ENCODE measurements at places on chromosomes 3 and 15. TPM values are rescaled to one million over a fixed set of nuclear protein-coding genes. Genes with fewer than 3 reads are reported as not detected.
A peak's percentile ranks its signal among the peaks of the same experiment; 100 is the strongest.

GRCh38 chr15:76905013-76905839 is at the start of gene SCAPER:
SCAPER (minus strand) TSS chr15:76905340; CDS start chr15:76883817, 21,523 bp downstream.
- DNase-seq: peak; percentile 92

DNA sequence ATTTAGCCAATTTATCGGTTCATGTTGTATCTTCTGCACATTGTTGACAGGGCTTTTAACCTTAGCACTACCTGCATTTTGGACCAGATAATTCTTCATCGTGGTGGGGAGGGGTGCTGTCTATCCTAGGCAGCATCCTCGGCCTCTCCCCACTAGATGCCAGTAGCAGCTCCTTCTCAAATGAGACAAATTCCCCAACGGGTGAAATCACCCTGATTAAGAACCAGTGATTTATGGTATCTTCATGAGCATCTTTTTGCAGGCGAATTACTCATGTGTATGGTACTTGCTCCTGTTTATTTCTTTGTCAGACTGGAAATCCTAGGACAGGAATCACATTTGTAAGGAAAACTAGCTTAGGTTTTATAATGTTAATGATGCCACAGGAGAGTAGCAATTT is 68.0 kb downstream of the C3orf70 start:
- no peak for DNase-seq

GRCh38 chr3:115784739-115785536 is 161.6 kb downstream of the GAP43 start:
- DNase-seq: no peak

GRCh38 chr15:62497356-62497755 is 332.3 kb upstream of the C2CD4B start:
- no peak for DNase-seq

GRCh38 chr15:51060030-51060673 is 34.6 kb downstream of the TNFAIP8L3 start:
- DNase-seq: no peak

GRCh38 chr15:92914103-92914499 is 14.0 kb downstream of the CHD2 start:
- DNase-seq: peak; percentile 32

GRCh38 chr3:111928613-111929012 is 50.2 kb upstream of the ABHD10 start:
- no peak for DNase-seq

DNA sequence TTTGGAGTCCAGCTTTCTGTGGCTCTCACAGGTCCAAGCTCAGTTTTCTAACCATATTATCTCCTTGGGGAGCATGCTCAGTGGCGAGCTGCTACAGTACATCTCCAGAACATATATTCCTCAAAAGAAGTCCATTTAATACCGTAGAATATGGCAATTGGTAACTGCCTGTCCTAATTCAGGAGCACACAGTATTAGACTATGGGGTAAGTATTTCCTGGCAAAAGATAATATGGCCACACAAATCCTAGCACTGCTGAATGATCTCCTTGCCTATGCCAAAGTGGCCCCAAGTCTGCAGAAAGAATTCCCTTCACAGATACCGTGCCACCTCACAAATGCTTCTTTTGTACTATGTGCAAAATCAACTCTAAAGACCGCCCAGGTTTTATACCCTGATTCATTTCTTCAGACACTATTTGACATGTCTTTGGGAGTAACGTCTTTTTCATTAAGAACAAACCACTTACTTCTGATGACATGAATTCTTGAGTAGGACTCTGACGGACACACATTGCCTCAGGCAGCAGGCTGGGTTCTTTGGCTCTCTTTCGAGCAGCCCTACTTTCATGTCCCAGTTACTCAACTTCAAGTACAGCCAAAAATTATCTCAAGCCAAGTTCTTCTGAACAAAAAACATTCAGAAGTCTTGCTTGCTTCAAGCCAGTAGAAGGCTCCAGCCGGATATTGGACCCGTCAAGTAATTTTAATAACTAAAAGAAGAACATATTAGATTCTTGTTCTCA is 368.3 kb upstream of the DCBLD2 start:
- DNase-seq: no peak

- DNase-seq: no peak
Observed at GRCh38 chr3:9757427-9757826, 7.7 kb downstream of the OGG1 start.

GRCh38 chr3:142850395-142851023 is 38.4 kb downstream of the PCOLCE2 start:
- DNase-seq: peak; percentile 72

GRCh38 chr3:188239577-188239976 is 85.6 kb downstream of the LPP start:
- no peak for DNase-seq

DNA sequence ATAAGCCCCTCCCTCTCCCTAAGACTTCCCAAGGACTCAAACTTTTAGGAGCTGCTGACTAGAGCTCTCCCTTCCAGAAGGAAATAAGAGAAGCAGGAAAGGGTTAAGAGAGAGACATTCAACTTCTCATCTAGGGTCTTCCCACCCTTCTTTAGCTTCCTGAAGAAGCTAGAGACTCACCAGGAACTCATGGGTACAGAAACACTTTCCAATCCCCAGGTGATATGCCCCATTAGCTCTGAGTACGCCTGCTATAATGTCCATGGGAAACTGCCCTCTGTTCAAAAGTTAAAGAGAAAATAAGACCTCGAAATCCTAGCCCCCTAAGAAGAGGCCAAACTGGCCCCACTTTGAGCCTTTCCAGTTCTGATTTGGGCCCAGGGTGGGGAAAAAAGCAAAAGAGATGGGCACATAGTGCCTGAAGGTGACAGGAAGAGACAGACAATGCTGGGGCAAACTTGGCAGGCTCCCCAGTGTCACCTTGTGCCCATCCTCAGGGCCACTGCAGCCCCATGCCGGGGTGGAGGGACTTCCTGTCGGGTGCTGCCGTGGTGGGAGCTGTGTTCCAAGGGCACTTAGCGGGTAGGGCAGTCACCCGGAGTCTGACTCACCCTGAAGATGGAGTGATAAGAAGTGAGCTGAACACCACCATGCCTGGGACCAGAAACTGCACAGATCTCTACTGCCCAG is 29.5 kb downstream of the CCDC12 start:
- DNase-seq: peak; percentile 34

DNA sequence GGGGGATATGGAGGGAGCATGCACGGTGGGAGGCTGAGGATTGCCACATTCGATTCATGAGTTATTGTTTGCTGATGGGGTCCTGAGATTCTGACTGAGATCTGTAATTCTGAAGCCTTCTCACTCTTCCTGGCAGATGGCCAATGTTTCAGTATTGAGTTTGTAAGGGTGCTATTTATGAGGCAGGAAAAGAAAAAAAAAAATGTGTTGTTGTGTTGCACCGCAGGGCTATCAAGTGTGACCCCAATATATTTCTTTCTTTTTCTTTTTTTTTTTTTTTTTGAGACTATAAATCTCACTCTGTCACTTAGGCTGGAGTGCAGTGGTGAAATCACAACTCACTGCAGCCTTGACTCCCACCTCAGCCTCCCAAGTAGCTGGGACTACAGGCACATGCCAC is 3.2 kb upstream of the SENP2 start:
- DNase-seq: no peak

DNA sequence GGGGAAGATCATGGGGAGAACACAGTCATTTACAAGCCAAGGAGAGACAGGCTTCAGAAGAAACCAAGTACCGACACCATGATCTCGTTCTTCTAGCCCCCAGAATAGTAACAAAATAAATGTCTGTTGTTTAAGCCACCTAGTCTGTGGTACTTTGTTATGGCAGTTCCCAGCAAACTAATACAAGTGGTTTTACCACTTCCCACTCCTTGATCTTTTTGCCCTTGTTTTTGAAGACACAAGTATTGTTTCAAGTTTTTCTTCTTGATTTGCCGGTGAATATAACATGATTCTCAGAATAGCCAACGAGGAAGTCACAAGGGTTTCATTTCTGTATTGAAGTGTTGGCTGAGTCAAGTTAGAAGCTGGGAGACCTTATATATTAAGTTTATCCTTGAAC is 220.3 kb downstream of the SOX2 start:
- no peak for DNase-seq

GRCh38 chr15:101113114-101114005 is 138.5 kb downstream of the CHSY1 start:
- no peak for DNase-seq

GRCh38 chr3:126990890-126991289 is 8.0 kb downstream of the PLXNA1 start:
- DNase-seq: no peak

DNA sequence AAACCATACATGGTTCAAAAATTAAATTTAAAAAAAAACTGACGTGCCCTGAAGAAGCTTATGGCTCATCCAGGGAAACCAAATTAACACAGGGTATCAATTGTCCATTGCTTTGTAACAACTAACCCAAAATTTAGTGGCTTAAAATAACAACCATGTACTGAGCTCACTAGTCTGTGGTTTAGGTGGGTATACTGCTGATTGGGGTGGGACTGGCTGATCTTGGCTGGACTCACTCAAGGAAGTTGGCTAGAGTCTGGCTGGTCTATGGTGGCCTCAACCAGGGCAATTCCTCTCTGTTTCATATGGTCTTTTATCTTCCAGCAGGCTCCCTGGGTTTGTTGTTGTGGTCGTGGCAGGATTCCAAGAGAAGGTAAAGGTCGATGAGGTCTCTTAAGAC is 14.1 kb upstream of the EDC3 start:
- DNase-seq: no peak

DNA sequence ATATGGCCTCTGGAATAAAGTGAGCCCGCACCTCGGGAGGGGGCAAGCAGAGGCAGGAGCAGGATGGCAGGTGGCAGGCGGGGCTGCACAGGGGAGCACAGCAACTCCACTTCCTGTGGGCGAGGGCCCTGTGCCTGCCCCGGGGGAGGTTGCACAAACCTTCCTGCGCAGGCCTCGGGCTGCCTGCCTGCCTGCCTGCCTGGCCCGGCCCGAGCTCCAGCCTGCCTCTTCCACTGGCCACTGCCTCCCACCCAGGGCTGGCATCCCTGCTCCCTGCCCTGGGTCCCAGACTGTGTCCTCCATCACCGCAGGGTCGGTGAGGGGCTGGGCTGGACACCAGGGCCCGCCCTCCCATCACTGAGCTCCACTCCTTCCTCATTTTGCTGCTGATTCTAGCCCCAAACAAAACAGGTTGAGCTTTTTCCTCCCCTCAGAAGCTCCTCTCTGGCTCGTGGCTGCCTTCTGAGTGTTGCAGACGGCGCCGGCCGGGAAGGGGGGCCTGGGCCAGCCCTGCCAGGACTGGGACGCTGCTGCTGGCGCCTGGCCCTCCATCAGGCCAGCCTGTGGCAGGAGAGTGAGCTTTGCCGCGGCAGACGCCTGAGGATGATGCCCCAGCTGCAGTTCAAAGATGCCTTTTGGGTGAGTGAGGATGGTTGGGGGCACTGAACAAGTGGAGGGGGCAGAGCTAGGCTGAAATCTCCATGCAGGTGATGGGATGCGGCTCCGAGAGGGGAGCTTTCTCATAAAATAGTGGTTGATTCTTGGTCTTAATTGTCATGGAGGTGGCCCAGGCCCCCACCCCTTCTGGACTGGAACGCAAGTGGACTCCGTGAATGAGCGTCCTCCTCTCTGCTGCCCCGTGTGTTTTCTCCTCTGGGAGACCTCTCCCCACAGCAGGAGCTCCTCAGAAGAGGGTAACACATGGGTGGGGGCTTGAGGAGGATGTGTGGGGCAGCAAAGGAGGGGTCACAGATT is at the start of gene PSTPIP1:
Gene PSTPIP1 (plus strand): TSS at position 156 of the 975 bp plus-strand sequence. CDS start 448 bp downstream, at position 604.
- DNase-seq: no peak

GRCh38 chr3:26840272-26840870 is 217.8 kb downstream of the LRRC3B start:
- DNase-seq: no peak

- no peak for DNase-seq
Observed at GRCh38 chr3:135224815-135225362, 429.8 kb downstream of the EPHB1 start.

GRCh38 chr3:136938334-136938733 is 19.4 kb upstream of the IL20RB start:
- no peak for DNase-seq

- DNase-seq: no peak
Observed at GRCh38 chr3:185430375-185430774, 67.4 kb downstream of the MAP3K13 start.

GRCh38 chr3:100030346-100030745 is 84.0 kb downstream of the FILIP1L start:
- DNase-seq: no peak

DNA sequence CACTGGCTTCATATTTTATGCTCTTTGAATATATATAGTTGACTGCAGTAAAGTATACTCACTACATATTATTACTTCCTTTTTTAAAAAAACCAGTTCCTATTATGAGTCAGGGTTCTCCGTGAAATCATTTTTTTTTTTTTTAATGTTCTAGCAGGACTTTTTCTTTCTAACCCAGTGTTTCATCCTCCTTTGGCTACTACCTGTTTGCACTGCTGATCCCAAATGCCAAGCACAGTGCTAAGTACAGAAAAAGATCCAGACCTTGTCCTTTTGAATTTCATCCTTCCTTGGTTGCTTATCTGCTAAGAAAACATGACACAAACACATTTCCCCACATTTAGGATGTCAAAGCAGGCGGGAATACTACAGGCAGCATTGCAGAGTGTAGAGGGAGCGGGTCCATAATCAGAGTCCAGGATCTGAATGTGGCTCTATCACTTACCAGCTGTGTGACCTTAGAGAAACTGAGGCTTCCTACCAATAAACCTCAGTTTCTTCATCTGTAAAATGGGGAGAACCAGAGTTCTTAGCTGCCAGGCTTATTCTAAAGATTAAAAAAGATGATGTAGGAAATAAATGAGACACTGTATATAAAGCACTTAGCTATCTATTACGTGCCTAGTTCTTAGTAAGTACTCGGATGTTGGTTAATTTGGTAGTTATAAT is 37.2 kb upstream of the ANPEP start:
- DNase-seq: no peak

DNA sequence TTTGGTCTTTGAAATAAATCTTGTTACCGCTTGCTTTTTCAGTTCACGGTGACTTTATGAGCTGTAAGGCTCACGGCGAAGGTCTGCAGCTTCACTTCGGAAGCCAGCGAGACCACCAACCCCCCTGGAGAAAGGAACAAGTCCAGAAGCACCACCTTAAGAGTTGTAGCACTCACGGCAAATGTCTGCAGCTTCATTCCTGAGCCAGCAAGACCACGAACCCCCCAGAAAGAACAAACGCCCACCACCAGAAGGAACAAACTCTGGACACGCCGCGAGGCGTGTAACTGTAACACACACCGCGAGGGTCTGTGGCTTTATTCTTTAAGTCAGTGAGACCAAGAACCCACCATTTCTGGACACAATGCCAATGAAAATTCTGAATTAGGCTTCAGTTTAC is 28.8 kb downstream of the GOLGA6A start:
- DNase-seq: peak; percentile 7

- peak; percentile 79 for DNase-seq
Observed at GRCh38 chr3:166829896-166830295, 550.2 kb downstream of the ZBBX start.

PLCL2 gene
- total RNA-seq: 3.0 TPM

WDR93 gene
- 0.08 TPM for total RNA-seq

ALDH1A2 gene
- 0.25 TPM for total RNA-seq

MNS1 gene
- 6.8 TPM for total RNA-seq

FMN1 gene
- 11.5 TPM for total RNA-seq

OSBPL10 gene
- total RNA-seq: 65.1 TPM

MCF2L2 gene
- 0.05 TPM for total RNA-seq

RLBP1 gene
- 0.18 TPM for total RNA-seq

PRICKLE2 gene
- 0.34 TPM for total RNA-seq

CEMIP gene
- 7.3 TPM for total RNA-seq
